ENCODE measurements at places on chromosomes 1 and 21. TPM values are rescaled to one million over a fixed set of nuclear protein-coding genes. Genes with fewer than 3 reads are reported as not detected.

Gene GSTM5
- total RNA-seq, result 6.2 TPM

Gene PTGER3
- 1.8 TPM for total RNA-seq

Gene CELA2A
- total RNA-seq, result 1.5 TPM

- H3K27me3 ChIP-seq, result no peaks in the 10 kb centered on the region
- H3K27ac ChIP-seq, result no peak overlapping the region
- H3K4me3 ChIP-seq, result no peak overlapping the region
- H3K4me1 ChIP-seq, result no peaks in the 10 kb centered on the region
- no peak for DNase-seq
Observed at GRCh38 chr1:88433556-88433955, 250.5 kb upstream of the PKN2 start.

DNA sequence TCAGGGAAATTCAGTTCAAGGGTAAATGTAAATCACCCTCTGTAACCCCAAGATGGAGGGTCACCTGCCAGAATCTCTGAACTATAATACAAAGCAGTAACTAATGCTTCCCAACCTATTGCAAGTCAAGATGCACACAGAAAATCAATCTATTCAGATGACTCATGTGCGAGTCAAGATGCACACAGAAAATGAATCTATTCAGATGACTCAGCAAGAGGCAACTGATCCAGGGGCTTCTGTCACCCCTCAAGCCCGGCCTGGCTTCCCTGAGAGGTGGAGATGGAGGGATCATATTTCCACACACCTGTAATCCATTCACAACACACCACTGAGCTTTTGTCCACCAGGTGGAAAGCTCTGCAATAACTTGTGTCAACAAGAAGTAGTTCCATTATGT, 17.4 kb upstream of the HIVEP3 start:
- H3K36me3 ChIP-seq, result no peaks in the 10 kb centered on the region
- H3K27ac ChIP-seq, result no peak overlapping the region
- no peak for DNase-seq
- H3K4me1 ChIP-seq, result no peaks in the 10 kb centered on the region

DNA sequence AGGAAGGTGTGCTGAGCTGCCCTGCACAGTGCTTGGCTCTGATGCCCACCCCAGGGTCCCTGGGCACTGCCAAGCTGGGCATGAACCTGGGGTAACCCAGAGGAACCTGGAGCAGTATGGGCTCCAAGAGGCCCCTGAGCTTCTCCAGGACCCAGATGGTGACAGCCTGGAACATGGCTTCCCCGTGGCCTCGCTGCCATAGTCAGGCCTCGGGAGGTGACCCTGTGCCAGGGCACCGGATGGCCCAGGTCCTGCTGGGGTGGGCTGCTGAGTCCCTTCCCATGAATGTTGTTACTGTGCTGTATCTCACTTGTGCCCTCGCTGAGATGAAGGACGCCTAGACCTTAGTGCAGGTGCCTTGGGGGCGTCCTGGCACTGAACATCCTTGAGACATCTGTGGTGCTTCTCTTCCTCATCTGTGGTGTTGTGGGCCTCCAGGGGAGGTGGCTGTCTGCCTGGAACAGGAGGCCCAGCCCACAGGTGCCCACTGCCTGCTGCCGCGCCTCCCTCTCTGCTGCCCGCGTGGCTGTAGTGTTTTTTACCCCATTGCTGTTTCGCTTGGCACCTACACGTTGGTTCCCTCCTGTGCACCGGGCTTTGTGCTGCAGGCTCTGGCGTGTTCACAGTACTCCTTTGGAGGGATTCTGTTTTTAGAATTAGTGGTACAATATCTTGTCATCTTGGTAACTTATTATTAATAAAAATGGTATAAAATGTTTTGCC, 160.3 kb downstream of the PCBP3 start:
- H3K27me3 ChIP-seq, result no peaks in the 10 kb centered on the region
- H3K27ac ChIP-seq, result no peak overlapping the region
- no peak overlapping the region for H3K4me3 ChIP-seq
- H3K4me1 ChIP-seq, result no peaks in the 10 kb centered on the region
- H3K36me3 ChIP-seq, result no peaks in the 10 kb centered on the region

DNA sequence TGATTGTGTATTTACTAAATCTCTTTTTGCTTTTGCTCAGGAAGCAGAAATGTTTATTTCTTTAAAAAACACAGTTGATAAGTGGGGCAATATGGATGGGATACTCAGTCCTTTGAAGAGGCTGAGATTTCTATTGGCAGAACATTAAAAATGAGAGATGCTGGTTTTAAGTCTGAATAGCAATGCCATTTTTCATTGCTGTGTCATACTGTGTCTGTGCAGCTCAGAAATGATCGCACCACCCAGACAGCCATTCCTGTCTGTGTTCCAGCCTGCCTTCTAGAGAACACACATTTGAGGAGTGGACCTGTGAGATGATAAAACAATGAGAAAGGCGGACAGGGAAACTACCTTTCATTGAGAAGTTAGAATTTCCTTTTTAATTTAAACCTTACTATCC, 231.2 kb upstream of the USP24 start:
- H3K4me1 ChIP-seq, result no peaks in the 10 kb centered on the region
- H3K27ac ChIP-seq, result no peak overlapping the region

DNA sequence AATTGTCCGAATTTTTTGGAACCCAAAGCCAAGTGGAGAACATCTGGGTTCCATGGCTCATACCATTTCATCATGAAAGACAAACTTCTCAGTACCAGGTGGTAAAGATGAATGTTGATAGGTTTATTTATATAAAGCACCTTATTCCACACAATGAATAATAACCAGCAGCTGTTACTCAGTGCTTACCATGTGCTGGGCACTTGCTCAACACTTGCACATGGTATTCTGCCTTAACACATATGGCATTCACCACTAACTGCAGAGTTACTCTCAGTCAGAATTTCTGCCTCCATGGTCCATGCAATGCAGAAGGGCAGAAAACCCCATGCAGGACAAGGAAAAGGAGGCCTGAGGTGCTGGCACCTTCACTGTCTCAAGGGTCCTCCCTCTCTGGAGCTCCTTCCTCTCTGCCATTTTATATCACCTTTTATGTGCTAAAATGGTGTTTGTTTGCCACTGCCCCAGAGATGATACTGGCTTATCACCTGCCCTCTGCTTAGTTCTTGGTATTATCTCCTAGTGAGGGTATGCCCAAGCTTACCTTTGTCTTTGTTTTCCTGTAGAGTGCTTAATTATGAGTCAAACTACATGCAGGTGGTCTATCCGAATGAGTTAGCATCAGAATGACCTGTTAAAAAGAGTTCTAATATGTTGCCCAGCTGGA, 76.7 kb upstream of the ZNF326 start:
- no peaks in the 10 kb centered on the region for H3K4me1 ChIP-seq
- no peak for DNase-seq
- no peak overlapping the region for H3K27ac ChIP-seq
- no peaks in the 10 kb centered on the region for H3K36me3 ChIP-seq
- no peak overlapping the region for H3K4me3 ChIP-seq

DNA sequence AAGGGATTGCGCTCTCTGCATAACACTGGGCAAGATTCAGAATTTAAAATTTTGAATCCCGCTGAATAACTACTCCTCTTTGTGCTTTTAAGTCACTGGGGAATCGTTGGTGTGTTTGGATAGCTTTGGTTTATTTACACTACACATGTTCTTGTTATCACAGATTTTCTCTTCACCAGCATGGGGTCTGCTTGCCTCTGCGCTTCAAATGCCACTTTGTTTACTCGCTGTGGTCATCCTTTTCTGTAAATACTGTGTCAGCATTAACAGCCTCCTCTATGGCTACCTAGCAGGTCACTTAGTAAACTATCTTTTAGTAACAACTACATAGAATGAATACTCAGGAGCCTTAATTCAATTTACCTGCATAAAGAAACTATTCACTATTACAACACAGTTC, 14.4 kb upstream of the KCNH1 start:
- H3K27me3 ChIP-seq, result no peaks in the 10 kb centered on the region
- DNase-seq, result no peak
- H3K4me3 ChIP-seq, result no peak overlapping the region

DNA sequence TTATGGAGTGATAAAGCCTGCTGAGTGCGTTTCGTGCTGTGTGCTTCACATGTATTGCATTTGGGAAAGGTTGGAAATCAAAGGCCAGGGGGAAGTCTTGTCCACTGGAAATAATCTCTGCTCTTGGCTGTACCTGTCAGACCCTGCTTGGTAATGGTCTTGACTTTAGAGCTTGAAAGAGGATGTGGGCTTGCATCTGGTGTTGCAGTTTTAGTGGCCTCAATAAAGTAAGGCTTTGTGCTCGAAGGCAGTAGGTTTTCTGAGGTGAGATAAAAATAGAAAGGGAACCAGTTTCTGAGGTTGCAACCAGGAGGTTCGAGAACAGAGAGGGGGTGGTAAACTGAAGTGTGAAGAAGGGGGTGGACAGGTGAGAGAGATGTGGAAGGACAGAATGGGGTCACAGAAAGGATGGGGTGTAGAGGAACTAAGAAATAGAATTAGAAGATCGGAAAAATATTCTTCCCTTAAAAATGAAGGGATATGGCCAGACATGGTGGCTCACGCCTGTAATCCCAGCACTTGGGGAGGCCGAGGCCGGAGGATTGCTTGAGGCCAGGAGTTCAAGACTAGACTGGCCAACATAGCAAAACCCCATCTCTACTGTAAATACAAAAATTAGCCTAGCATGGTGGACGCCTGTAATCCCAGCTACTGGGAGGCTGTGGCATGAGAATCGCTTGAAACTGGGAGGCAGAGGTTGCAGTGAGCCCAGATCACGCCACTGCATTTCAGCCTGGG, 1.5 kb downstream of the S100PBP start:
- no peaks in the 10 kb centered on the region for H3K27me3 ChIP-seq
- H3K27ac ChIP-seq, result peak overlapping the region; percentile 3

DNA sequence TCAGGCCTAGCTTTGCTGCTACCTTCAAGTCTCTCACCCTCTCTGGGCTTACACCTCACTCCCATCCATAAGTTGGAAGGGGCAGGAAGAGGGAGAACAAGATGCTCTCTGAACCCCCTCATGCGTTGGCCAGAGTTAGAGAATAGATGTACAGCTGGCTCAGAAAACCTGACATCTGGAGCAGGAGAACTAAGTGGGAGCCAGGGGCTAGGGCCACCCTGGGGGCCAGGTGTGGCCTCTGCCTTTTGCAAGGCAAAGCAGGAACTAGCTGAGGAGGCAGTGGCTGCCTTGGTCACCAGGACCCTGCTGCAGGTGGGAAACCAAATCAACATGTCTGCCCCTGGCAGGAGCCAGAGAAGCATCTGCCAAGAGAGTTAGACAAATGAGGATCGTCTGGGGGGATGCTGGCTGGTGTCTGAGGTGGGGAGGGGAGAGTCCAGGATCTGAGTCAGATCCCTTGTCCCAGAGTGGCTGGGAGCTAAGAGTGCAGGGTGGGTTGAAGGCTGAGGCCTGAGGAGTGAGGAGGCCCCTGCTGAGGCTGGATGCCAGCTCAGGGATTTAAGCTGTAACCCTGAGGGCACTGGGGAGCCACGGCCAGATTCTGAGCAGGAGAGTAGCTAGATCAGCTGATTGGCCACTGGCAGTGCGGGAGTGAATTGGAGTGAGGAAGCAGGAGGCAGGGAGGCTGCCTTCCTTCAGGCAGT, 115.0 kb downstream of the EPHB2 start:
- no peak for DNase-seq
- H3K36me3 ChIP-seq, result no peaks in the 10 kb centered on the region
- H3K4me3 ChIP-seq, result no peak overlapping the region
- H3K4me1 ChIP-seq, result peaks cover 56% of the 10 kb centered on the region

DNA sequence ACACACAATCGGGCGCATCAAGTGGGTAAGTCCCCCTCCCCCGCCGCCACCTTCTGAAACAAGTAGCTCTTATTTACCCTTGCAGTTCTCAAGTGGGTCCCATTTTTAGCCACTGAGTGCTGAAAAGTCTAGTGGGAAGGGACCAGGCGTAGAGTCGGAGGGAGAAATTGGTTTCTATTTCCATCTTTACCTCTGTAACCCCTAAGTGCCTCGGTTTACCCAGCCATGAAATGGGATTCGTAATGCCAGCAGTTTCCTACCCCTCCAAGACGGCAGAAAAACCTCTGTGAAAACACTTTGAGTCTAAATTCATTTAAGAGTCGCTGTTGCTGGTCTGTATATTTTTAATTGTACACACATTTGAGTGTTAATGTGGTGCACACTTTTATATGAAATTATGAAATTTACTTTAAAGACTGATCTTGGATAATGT, 928 bp downstream of the TLCD4 start:
- H3K4me3 ChIP-seq, result peak overlapping the region; percentile 64
- H3K27me3 ChIP-seq, result no peaks in the 10 kb centered on the region
- no peaks in the 10 kb centered on the region for H3K36me3 ChIP-seq
- peak; percentile 70 for DNase-seq
- peaks cover 17% of the 10 kb centered on the region for H3K4me1 ChIP-seq
- peak overlapping the region; percentile 93 for H3K27ac ChIP-seq

DNA sequence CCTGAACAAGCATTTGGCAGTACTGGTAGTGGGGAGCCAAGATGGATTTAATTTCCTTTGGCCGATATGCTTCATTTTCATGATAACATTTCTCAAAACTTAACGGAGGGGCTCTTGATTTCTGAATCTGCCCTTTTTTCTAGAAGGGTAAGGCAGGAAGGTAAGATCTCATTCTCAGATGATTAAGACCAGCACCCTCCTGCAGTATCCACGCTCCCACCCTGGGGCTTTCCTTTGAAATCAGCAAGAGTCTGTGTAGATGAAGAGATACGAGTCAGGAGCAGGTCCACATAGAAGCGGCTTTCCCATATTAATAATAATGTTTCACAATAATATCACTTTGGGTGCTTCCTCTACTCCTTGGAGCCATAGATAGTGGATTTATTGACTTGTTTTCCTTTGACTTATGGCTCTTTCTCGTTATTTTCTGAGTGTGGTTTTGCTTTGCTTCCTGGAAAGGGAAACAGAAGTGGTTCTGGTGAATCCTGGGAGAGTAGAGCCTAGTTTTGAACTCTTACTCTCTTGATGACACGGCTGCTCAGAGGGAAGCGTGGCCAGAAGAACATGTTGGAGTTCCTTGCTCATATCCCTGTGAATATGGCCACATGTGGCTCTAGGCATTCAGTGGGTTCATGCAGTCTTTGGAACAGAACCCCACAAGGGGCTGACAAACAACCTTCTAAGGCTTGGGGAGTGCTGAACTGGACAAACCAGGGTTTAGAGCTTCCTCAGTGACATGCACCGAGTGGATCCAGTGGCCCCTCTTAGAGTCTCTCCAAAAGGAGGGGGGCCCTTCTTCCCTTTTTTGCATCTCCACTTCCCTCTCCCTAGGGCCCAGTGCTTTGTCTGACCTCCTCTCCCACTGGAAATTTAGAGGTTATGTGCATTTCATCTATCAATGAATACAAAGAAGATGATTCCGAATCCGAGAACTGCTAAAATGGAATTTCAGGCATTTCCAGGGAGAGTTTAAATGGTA, 195.7 kb downstream of the DYRK1A start:
- H3K4me3 ChIP-seq, result no peak overlapping the region
- H3K4me1 ChIP-seq, result no peaks in the 10 kb centered on the region
- no peaks in the 10 kb centered on the region for H3K27me3 ChIP-seq
- H3K27ac ChIP-seq, result no peak overlapping the region
- no peaks in the 10 kb centered on the region for H3K36me3 ChIP-seq

DNA sequence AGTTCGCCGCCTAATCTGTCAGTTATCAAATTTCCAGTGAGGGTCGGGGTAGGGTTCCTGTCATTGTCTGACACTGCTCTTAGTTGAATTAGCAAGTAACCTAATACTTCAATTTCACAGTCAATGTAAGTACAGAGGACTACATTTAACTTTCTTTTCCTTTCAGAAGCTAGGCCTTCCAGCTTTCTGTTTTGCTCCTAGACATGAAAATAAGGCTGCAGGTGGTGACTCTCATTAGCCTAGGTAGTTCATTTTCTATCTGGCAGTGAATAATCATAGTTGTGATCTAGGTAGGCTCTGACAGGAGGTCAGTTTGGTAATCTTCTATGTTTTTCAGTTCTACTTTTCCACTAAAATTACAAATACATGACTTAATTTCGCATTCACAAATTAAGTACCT, 783.1 kb downstream of the MRPL39 start:
- H3K4me3 ChIP-seq, result no peak overlapping the region
- H3K27me3 ChIP-seq, result no peaks in the 10 kb centered on the region
- no peak overlapping the region for H3K27ac ChIP-seq
- H3K4me1 ChIP-seq, result no peaks in the 10 kb centered on the region
- DNase-seq, result no peak
